ENCODE measurements at places on chromosomes 12 and 14.

- no peak for DNase-seq
Observed at GRCh38 chr14:34107441-34107840, 156.6 kb upstream of the EGLN3 start.

- no peak for DNase-seq
Observed at GRCh38 chr14:53027041-53027440, 76.2 kb upstream of the FERMT2 start.

- no peak for DNase-seq
Observed at GRCh38 chr12:57471661-57472060, 8.0 kb downstream of the ARHGAP9 start.

- no peak for DNase-seq
Observed at GRCh38 chr12:30110958-30111586, 327.3 kb upstream of the TMTC1 start.

DNA sequence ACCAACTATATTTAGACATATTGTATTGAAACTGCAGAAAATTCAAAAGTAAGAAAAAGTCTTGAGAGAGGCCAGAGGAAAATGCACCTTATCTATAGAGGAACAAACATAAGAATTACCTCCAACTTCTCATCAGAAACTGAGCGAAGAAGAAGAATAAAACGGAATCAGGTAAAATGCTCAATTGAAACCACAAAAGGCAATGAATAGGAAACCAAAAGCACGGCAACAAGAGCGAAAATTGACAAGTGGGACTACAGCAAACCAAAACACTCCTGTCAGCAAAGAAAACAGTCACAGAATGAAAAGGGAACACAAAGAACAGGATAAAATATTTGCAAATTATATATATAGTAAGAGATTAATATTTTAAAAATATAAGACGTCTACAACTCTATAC, 61.9 kb upstream of the PARP11 start:
- no peak for DNase-seq

GRCh38 chr12:89709995-89710872, 1.6 kb upstream of the ATP2B1 start:
- peak; percentile 56 for DNase-seq

GRCh38 chr12:101764051-101764792, 25.0 kb upstream of the SYCP3 start:
- no peak for DNase-seq

- no peak for DNase-seq
Observed at GRCh38 chr12:103645202-103645601, 58.1 kb downstream of the STAB2 start.

- DNase-seq = no peak
Observed at GRCh38 chr14:96051231-96051630, 12.1 kb downstream of the C14orf132 start.

DNA sequence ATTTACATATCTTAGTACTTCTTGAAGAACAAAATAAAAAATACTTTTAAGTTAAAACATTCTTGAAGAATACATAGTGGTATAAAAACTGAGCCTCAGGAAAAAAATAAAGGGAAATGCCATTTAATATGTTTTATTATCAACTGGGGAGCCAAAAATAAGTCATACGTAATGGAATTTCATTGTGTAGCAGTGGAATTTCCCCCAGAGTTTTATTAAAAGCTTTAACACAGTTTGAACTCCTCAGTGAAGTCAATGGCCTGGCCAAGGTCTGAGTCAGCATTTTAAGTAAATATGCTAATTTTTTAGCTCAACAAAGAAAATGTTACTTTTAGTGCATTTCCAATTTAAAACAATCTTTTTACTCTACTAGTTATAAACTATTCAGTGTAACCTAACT, 350.1 kb upstream of the ATP2B1 start:
- no peak for DNase-seq

GRCh38 chr12:123444092-123445026, 7.9 kb upstream of the RILPL2 start:
- DNase-seq = no peak

DNA sequence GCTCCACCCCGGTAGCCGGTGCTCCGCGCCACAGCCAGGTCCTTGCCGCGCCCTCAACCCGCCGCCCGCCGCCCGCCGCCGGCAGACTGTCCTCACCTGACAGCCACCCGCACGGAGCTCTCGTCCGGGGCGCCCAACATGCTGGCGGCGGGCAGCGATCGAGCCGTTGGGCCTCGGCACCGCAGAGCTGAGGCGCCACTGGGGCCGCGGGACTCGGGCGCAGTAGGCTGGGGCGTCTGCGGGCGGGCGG, 164 bp downstream of the KIF21A start:
- no peak for DNase-seq

GRCh38 chr12:44960423-44960822, 84.3 kb upstream of the NELL2 start:
- no peak for DNase-seq

DNA sequence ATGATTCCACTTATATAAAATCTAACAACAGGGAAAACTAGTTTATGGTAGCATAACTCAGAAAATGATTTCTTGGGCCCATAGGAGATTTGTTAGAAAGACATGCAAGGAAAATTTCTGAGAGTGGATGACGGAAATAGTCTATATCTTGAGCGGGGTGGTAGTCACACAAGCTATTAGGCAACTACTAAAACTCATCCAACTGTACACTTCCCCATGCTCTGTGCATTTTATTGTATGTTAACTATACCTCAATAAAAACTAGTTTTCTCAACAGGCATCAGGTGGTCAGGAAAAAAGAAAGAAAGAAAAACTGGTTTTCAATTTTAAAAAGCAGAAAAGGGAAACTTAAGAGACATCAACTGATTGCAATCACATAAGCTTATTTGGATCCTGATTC, 9.9 kb downstream of the SLC5A8 start:
- DNase-seq = no peak

DNA sequence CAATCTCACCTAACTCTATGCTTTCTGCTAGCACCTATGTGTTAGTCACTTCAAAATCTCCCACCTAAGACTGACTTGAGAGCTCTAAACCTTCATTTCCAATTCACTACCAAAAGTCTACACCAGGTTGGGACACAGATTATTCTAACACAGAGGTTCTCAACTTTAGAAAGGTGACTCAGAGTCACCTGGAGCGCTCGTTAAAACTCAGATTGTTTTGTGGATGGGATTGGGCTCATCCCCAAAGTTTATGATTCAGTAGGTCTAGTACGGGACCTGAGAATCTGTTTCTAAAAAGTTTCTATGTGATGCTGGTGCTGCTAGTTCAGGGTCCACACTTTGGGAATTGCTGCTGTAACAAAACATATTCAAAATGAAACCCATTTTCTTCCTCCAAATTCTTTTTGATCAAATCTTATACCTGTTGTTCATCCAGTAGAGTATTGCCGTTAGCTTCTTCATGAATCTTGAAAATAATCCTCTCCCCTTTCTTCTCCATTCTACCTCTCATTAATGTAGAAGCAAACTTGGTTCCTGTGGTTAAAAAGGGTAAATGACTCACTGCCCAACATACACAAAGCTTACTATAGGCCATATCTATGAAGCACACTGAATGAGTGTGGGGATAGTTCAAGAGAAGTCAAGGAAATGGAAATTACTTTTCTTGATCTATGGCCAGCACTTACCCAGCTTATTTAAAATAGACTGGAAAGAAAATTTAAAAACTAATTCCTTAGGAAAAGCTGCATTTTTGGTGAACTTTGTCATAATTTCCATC, 206.7 kb downstream of the KIF21A start:
- DNase-seq = no peak

DNA sequence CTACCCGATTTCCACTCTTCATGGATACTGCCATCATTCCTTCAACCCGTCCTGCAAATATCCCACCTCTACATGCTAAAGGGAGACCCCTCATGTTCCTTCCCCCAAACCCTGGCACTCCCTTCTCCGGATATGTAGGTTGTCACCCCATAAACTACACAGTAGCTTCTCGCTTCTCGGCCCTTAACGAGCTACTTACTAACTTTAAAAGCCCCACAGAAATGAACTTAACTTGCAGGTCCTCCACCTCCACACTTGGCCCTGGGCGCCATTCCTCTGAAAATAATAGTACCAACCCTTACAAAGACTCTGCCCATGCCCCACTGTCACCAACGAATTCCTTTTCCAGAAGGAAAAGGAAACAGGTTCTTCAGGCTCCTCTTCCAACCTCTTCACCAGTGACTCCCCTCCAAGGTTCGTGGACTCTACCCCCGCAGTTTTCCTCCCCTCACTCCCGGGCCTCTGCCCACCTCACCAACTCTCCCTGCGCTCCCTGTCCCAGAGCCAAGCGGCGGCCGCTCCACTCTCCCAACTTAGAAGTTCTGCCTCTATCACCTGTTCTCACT, 1.2 kb downstream of the SPPL3 start:
- DNase-seq = no peak

DNA sequence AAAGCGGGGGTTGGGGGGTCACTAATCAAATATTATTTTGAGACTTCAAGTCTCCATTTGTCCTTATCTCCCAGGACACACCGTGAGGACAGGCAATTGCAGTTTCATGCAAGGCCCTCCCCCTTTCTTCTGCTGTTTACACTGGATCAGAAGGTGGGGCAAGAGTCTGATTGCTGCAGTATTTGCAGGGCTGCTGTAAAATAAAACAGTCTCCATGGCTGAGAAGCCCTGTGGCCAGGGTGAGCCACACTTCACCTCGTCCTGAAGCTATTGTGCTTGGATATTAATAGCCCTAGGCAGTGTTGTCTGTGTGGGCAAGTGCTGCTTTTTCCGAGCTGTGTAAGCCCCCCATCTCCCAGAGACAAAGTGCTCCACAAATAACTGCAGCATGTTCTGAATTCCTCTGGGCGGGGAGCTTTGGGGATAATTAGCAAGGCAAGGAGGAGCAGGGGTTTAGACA, 187.4 kb upstream of the NTF3 start:
- peak; percentile 65 for DNase-seq

DNA sequence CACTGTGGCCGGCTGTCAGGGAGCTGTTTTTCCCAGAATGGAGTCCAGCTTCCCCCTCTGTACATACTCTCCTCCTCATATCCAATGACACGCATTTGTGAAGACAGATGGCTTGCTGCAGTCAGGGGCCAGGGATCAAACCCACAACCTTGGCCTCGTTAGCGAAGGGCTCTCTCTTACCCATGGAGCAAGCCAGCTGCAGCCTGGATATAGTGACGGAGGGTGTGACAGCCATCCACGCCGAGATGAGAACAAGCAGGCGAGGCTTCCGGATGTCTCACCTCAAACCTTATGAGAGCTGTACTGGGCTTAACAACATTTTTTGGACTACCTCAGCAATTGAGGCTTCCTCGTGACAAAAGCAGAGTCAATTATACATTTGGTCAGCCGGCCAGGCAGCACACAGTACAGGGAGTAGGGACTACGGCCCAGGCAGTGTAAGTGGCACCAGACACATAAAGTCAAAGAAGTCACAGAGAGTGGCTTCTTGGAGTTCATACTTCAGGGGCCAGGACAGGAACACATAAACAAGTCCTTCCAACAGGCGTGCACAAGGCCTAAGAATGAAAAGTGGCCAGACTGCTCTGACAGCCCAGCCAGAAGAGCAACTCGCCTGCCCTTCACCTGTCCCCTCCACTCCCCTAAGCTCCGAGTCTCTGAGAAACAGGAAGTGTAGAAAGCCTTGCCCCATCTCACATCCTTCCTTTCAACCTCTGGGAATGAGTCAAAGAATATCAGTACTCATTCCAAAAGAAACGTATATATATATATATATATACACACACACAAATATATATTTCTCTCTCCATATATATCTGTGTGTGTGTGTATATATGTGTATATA, 115.1 kb downstream of the TTC7B start:
- no peak for DNase-seq

- no peak for DNase-seq
Observed at GRCh38 chr12:104502638-104503037, 45.9 kb downstream of the CHST11 start.

- no peak for DNase-seq
Observed at GRCh38 chr12:3132636-3133404, 55.6 kb downstream of the TSPAN9 start.

DNA sequence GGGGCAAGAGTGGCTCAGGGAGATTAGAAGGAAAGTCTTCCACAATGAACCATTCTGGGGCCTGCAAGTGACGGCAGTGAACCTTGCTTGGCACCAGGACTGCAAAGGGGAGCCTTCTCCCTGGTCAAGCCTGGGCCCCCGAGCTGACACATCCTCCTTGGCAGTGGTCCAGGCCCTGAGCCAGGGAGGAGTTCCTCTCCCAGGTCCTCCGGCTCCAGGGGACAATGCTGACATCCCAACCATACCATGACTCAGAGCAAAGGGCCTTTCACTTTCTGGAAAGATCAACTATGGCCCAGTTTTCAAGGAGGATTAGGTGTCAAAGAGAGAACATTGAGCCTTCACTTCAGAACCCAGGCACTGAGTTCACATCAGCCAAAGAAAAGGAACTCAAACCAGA, 756.5 kb upstream of the TBX3 start:
- no peak for DNase-seq

- DNase-seq = no peak
Observed at GRCh38 chr12:70468741-70469140, 102.7 kb downstream of the KCNMB4 start.

- no peak for DNase-seq
Observed at GRCh38 chr12:27162229-27162537, 79.8 kb upstream of the C12orf71 start.

GRCh38 chr12:5612556-5613410, 180.9 kb downstream of the NTF3 start:
- DNase-seq = no peak

- DNase-seq = no peak
Observed at GRCh38 chr14:95739356-95739755, 25.4 kb upstream of the TCL1A start.

DNA sequence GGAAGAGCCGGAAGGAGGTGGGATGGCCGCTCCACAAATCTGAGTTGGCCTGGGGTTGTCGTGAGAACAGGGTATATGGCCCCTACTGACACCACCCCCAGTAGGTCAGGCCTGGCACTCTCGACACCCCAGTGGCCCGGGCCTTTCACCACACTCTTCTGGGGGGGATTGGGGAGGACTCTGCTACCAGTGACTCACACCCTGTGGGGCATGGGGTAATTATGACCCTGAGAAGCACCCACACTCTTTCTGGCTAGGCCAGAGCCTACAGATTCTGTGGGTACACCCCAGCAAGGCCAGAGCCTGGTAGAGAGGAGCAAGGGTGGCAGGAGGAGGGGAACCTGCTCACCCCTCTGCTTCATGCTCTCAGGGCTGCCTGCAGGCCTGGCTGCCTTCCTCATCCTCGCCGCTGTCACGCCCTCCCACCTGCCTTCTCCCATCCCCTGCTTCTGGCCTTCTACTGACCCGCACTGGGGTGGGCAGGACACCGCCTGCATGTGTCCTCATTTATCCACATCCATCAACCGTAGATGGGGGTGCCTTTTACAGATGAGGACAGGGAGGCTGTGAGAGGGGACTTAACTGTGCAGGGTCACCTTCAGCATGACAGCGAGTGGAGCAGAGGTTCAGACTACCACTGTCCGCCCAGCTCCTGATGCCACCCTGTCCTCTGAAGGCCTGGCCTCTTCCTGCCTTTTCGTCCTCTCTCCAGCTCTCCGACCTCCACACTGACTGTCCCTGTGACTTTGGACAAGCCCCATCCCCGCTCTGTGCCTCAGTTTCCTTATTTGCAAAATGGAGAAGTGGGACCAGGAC, 18.4 kb downstream of the ASB2 start:
- DNase-seq = no peak

Data from NCI-H510A treated with DMSO at 0.1 percent for 48 hours (cell line).